Esophagus muscularis mucosa (tissue), 4 donors: ENCODE measurements at places on chromosomes 6 and 20. TPM values are rescaled to one million over a fixed set of nuclear protein-coding genes. Genes with fewer than 3 reads are reported as not detected.

KCNG1 gene
- 0.65 TPM for total RNA-seq

MEI4 gene
- total RNA-seq: not detected

- H3K27ac ChIP-seq: peak overlapping the region; percentile 86
- H3K4me1 ChIP-seq: peaks cover 26% of the 10 kb centered on the region
- H3K27me3 ChIP-seq: no peaks in the 10 kb centered on the region
- H3K4me3 ChIP-seq: peak overlapping the region; percentile 88
- H3K36me3 ChIP-seq: no peaks in the 10 kb centered on the region
- no peak for DNase-seq
These were observed 611 bp upstream of the TMEM217 start for GRCh38 chr6:37258405-37259105.

DNA sequence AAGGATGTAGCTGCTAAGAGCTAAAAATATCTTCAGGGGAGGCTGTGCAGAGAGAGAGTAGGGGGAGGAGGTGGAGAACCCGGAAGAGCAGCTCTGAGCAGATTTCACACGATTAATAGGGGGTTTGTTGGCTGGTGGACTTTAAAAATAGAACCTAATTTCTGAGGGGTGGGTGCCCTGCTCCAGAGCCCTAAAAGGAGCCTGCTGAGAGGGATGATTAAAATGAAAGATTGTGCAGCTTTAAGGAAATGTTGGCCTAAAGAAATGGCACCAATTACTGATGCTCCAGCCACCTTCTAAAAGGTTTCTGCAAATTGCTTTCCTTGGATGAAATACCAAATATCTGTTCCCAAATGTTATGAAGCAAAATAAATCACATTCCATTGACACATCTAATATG lies 202.8 kb upstream of the BTBD3 start:
- H3K4me1 ChIP-seq: peaks cover 4% of the 10 kb centered on the region
- H3K27me3 ChIP-seq: no peaks in the 10 kb centered on the region
- H3K27ac ChIP-seq: no peak overlapping the region
- no peak overlapping the region for H3K4me3 ChIP-seq

GRCh38 chr6:11653028-11653583 lies 115.6 kb downstream of the TMEM170B start:
- DNase-seq: no peak
- H3K27ac ChIP-seq: peak overlapping the region; percentile 10
- H3K4me1 ChIP-seq: peaks cover 38% of the 10 kb centered on the region

GRCh38 chr6:79455446-79455845 lies 81.8 kb downstream of the LCA5 start:
- no peaks in the 10 kb centered on the region for H3K36me3 ChIP-seq
- no peaks in the 10 kb centered on the region for H3K27me3 ChIP-seq
- H3K4me3 ChIP-seq: no peak overlapping the region
- no peaks in the 10 kb centered on the region for H3K4me1 ChIP-seq
- H3K27ac ChIP-seq: no peak overlapping the region
- no peak for DNase-seq

- no peak overlapping the region for H3K27ac ChIP-seq
- no peaks in the 10 kb centered on the region for H3K36me3 ChIP-seq
- no peaks in the 10 kb centered on the region for H3K27me3 ChIP-seq
- H3K4me1 ChIP-seq: peaks cover 15% of the 10 kb centered on the region
- no peak overlapping the region for H3K4me3 ChIP-seq
These were observed 42.9 kb downstream of the HDGFL1 start for GRCh38 chr6:22612236-22612635.
